ENCODE measurements at places on chromosomes 3 and 15.

GRCh38 chr15:26571346-26571745 lies 201.5 kb downstream of the GABRB3 start:
- DNase-seq, result no peak

DNA sequence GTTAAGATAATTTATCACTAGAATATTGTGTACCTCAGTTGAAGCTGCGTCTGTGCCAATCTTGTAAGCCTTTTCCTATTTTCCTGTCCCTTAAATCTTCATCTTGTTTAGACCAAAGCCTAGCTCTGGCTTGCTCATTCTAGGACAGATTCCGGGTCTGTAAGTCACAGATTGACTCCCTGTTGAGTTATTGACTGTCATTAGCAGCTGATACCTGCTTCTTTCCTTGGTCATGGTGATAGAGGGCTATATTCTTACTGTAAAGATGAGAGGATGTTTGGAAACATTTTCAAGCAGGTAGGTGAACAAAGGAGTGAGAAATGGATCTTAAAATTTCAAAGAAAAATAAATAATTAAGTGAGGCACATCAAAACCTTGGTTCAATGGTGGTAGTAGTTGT lies 200.2 kb downstream of the KCNH8 start:
- no peak for DNase-seq

DNA sequence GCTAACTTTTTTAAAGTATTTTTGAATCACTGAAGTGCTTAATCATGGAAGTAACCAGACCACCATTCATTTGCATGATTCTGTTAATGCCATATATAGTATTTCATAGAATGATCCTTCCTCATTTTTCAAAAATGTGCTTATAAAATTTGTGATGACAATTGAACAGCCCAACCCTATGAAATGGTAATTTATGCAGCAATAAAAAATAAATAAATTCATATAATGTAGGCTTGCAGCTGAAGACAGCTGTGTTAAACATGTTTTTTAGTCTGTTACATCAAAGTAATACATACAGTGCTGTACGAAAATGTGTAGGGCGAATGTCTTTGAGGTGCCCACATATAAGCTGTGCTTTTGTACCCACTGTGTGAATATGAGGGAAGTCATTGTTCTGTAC lies 131.7 kb downstream of the FILIP1L start:
- DNase-seq, result no peak

GRCh38 chr3:105316331-105316730 lies 50.4 kb upstream of the ALCAM start:
- DNase-seq, result no peak

- no peak for DNase-seq
Observed at GRCh38 chr3:23686519-23686918, 119.2 kb upstream of the UBE2E1 start.

All from pancreas (tissue), 10 donors.